ENCODE measurements at places on chromosomes 3 and 15.

DNA sequence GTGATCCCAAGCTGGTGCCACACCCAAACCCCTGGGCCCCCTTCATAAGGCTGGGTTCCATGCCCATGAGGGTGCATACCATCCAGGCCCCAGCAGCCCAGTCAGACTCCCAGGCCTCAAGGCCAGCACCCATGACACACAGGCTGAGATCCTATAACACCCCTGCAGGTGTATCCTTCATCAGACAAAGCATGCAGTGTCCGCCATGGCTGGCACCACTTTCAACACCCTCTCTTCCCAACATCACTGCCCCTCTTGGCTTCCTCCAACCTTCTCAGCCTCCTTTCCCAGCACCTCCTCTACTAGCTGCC is 3.5 kb downstream of the CCDC51 start:
- DNase-seq, result no peak

- DNase-seq, result no peak
Observed at GRCh38 chr3:67610458-67610857, 44.0 kb downstream of the SUCLG2 start.

DNA sequence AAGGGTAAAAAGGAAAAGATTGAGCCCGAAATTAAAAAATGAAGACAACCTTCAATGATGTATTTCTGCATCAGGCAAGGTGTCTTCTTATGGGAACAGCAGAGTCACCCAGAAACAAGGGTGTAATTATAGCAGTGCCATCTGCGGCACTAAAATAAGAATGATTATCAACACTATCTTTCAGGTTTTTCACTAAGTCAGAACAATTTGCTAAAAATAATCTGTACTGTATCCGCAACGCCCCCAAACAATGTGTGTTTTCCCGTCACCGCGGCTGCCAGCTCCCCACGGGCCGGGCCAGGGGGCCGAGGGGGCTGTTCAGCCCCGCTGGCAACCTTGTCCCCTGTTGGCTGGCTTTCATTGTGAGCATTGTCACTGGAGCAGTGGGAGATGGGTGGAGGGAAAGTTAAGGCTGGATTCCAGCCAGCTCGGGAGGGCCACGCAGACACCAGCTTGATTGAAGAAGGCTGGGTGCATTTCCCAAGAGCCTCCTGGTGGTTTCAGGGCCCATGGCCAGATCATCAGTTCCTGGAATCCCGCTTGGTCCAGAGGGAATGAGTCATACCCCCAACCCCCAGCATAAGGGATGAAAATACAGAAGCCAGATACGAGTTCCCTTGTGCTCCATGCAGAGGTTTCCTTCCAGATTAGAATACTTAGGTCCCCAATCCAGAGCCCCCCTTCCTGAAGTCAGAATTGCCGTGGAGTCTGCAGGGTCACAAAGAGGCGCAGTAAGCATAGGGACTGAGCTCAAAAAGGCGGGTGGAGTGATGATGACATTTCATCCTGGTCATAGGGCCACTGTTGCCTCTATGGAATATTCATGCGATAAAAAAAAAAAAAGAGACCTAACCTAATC is 90.2 kb upstream of the KLF13 start:
- no peak for DNase-seq

DNA sequence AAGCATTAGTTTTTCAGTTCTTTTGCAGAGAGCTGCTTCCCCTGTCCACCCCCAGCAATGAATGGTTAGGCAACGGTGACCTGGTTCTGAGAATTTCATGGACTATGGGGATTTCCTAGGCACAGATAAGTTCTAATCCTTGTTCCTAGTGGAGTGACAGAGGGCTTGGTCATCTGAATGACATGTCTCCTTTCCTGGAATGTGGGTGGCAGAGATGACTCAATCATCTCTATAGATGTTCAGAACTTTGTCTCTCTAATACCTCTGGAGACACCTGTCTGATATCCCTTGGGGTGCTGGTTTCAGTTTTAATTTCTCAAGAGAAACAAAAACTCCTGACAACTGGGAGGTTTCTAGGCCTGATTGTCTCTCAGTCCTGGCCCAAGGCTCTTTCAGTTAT is 10.4 kb downstream of the PLA2G4E start:
- DNase-seq, result no peak

- DNase-seq, result no peak
Observed at GRCh38 chr15:69848551-69849231, 249.0 kb downstream of the TLE3 start.

DNA sequence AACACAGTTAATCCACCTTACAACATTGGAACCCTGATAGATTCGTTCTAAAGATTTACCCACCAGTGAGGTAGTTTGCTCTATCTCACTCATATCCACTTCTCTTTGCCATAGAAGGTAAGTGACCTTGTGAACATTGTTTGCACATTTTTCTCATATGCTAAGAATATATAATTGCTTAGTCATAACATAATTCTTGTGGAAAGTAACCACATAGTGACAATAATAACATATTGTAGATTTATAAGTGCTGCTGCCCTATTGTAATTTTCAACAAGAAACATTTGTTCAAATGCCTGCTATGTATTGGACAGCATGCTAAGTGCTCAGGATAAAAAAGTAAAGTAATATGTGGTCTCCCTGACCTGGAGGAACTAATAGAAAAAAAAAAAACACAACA is 554.2 kb upstream of the KCNMB2 start:
- DNase-seq, result no peak

GRCh38 chr3:181872887-181873286 is 161.2 kb downstream of the SOX2 start:
- DNase-seq, result no peak

- DNase-seq, result no peak
Observed at GRCh38 chr15:43246261-43246774, 20.4 kb downstream of the TGM5 start.

- DNase-seq, result no peak
Observed at GRCh38 chr15:26790118-26790517, 17.3 kb upstream of the GABRB3 start.

DNA sequence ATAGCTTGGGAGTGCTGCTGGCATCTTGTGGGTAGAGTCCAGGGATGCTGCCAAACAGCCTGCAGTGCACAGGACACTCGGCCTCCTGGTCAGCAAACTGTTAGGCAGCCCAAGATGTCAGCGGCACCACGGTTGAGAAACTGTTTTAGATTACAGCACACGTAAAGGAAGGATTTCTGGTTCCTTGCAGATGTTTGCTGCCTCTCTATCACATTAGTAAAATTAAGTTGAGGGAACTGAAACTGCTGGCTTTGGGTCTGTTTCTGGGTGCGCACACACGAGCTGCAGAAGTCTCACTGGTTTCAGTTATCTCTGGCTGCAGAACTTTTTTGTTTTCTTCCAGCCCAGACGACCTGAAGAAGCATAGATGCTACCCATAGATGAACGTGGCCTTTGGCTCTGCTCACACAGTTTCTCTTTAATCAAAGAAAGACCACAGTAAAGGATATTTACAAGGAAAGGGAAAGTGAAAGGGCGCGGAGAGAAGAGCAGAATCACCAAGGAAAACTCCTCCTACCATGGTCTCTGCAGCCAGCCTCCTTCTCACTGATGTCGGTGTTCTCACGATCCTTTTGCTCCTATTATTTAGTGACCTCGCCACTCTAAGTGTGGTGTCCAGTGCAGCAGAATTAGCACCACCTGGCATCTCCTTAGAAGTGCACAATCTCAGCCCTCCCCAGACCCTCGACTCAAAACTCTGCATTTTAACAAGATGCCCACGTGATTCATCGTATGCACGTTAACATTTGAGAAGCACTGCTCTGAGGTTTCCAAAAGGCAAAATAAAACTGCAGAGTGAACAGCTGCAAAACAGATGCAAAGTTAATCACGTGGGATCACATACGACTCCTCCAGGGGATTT is 50.6 kb upstream of the AKAP13 start:
- peak; percentile 55 for DNase-seq

- DNase-seq, result no peak
Observed at GRCh38 chr15:71256934-71257664, 141.8 kb downstream of the THSD4 start.

DNA sequence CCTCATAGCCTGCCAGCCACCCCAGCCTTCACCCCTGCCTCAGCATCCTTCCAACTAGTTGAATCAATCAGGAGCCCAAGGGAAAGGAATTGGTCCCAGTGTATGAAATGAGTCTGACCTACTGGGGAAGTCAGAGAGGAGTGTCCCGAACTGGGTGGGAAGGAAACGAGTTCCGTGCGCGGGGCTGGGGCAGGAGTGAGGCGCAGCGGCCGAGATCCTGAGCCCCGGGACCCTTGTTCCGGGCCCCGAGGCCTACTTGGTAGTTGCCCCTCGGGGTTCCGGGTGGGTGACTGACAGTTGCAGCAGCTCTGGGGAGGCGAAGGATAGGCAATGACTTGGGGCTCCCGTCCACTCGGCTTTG is 1.1 kb upstream of the PLCL2 start:
- DNase-seq, result no peak

DNA sequence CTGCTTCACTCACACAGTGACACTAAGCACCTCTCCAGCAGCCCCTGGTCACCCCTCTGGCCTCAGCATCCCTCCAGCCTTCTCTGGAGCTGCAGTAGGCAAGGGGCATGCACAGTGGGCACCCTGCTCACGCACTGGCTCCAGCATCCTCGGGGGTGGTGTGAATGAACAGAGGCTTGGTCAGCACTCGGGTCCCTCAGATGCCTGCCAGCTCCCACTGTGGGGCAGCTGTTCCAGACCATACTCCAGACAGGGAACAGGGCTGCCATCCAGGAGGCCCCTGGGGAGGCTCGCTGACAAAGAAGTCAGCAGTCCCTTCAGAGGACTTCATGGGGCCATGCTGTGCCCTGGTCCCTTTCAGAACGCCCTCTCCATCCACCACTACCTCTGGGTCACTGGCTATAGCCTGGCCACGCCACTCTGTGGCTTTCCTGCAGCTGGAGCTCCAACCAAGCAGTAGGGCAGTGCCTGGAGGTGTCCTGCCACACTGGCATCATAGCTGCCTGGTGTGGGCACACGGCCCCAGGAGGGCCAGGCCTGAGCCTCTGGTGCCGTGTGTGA is 26.3 kb downstream of the ALS2CL start:
- no peak for DNase-seq

GRCh38 chr15:88769161-88769971 is 33.9 kb upstream of the ACAN start:
- DNase-seq, result no peak

GRCh38 chr15:50463423-50464358 is 39.5 kb downstream of the USP8 start:
- no peak for DNase-seq

DNA sequence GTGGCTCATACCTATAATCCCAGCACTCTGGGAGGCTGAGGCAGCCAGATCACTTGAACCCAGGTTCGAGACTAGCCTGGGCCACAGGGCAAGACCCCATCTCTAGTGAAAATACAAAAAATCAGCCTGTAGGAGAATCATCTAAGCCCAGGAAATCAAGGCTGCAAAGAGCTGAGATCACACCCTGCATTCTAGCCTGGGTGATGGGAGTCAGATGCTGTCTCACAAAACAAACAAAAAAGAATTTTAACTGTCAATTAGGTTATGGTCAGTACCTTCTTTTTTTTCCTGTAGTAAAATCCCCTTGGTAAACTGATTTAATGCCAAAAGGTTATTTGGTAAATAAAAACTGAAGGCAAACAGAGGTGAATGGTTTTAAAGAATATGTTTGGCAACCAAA is 29.0 kb downstream of the TMCC1 start:
- DNase-seq, result no peak

DNA sequence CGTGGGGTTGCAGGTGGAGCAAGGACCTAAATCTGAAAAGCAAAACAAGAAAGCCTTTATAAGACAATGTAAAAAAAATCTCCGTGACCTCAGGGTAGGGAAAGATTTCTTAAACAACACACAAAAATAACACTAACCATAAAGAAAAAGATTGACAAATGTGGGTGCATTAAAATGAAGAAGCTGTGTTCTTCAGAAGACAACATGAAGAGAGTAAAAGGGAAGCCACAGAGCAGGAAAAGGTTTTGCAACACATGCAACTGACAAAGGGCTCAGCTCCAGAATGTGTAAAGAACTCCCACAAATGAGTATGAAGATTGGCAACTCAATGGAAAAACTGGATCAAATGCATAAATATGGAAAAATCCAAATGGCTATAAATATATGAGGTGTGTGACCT is 74.2 kb downstream of the MAGEF1 start:
- DNase-seq, result no peak

- DNase-seq, result no peak
Observed at GRCh38 chr15:26841941-26842340, 24.9 kb upstream of the GABRA5 start.

GRCh38 chr15:25761971-25762662 is 101.0 kb downstream of the ATP10A start:
- no peak for DNase-seq

GRCh38 chr3:64083575-64083974 is 60.3 kb upstream of the PSMD6 start:
- DNase-seq, result no peak

- no peak for DNase-seq
Observed at GRCh38 chr3:37189109-37189508, 14.7 kb upstream of the LRRFIP2 start.

DNA sequence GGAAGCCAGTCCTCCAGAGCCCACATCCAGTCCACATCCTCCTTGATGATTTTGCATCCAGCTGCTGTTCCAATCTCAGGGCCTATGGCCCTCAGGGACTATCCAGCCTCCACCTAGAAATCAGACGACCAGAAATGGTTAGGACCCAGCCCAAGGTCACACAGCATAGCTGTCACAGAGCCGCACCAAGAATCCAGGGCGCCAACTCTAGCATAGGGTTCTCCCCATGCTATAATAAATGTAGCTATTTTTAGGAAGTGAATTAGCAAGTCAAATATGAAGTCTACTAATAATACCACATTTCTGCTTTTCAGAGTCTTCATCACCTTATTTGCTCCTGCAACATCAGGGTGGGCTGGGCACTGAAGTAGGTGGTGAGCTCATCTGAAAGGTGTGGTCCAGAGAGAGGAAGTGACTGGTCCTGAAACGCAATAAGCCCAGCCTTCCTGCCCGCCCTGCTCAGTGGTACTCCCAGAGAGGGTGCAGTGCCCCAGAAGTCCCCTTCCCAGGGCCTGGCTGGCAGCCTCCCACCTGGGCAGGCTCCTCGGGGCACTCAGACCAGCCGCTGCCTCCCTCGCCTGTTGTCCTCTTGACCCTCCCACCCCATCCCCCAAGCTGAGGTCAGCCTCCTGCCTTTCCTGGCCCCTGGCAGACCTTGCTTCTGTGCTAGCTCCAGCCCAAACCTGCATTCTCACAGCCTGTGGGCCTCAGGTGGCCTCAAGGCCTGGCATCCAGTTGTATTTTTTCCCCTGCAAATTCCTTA is 17.6 kb upstream of the CYP11A1 start:
- DNase-seq, result peak; percentile 45

DNA sequence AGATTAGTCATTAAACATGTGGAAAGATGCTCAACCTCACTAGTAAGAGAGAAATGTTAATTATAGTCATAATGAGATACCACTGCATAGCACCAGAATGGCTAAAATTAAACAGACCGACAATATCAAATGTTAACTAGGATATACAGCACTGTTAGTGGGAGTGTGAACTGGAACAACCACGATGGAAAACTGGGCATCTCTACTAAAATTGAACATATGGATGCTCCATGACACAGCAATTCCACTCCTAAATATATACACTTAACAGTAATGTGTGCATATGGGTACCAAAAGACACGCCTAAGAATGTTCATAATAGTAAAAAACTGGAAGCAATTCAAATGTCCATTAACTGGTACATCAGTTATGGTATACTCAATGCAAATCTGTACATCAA is 41.5 kb downstream of the CRTAP start:
- no peak for DNase-seq

Data from CD4-positive, alpha-beta T cell treated with Interleukin-6 for 4 hours (primary cell).